A549 (cell line): ENCODE measurements at places on chromosomes 7 and 10.

DNA sequence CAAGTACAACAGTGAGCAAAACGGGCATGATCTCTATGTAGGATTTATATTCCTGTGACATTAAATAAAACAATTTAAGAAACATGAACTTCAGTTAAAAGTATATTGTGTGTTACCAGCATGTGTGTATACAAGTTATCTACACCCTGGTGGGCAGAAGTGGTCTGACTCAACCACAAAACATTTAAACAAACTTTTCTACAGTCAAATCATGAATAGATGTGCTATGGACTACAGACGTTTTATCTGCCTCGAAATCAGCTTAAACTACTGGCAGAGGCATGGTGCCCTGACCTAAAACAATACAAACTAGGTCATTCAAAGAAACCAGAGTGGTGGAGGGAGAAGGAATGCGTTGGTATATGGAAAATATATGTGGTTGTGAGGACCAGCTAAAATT lies 3.6 kb downstream of the ARL3 start:
- no peak for DNase-seq

- peak; percentile 39 for DNase-seq
Measured at GRCh38 chr10:103276896-103277712, at the start of gene INA. Gene INA (plus strand): TSS chr10:103277138. CDS start chr10:103277212, 74 bp downstream.

GRCh38 chr10:98262571-98262970 lies 5.4 kb downstream of the LOXL4 start:
- DNase-seq, result no peak

DNA sequence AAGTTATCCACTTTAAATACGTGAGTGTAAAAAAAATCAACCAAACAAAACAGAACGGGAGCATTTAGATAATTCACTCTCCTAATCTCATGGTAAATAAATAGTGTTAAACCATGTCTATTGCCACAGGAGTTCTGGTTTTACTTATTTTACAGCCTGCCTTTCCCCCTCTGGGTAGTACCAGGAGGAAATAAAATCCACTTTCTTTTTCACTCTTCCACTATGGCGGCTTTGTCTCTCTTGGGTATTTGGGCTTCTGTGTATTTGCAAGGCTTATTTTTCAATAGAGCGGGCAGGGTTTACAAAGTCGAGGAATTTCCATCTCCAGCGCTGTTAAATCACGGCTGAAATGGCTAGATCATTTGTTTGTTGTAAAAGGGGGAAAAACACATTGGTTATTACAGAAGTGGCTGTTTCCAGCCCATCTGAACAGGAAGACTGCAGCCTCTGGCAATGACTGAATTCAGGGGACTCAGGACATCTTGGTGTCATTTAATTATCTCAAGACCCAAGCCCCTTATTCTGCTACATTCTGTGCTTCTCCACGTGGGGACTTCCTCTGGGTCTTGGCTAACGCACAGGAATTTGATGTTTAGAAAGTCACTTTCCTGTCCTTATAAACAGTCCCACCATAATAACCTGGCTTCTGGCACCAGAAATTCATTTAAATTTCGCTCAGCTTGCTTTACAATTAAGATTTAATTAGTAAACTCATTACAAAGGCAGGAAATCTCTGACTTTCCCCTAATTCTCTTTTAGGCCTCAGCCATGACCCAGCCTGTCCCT lies 323.9 kb downstream of the GATA3 start:
- no peak for DNase-seq

- no peak for DNase-seq
Measured at GRCh38 chr7:68248973-68249372, 1252.3 kb downstream of the TYW1 start.

GRCh38 chr7:150909200-150909995 lies 57.1 kb downstream of the AOC1 start:
- no peak for DNase-seq

GRCh38 chr7:10299384-10299783 lies 674.3 kb upstream of the PHF14 start:
- no peak for DNase-seq

DNA sequence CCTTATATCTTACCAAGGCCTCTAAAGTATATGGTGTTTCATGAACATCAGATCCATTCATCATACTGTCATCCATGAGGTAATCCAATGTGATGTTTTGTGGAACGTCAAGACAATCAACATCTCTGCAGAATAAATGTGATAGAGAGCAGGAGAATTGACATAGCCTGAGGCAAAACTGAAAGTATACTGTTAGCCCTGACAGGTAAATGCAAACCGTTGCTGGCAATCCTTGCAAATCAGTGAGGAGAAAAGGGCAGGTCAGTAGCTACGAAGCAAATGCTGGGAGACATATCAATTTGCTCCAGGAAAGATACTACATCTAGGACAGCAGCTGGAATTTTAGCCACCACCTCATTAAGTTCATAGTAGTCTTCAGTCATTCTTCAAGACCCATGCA lies 4.5 kb upstream of the CCDC3 start:
- no peak for DNase-seq

DNA sequence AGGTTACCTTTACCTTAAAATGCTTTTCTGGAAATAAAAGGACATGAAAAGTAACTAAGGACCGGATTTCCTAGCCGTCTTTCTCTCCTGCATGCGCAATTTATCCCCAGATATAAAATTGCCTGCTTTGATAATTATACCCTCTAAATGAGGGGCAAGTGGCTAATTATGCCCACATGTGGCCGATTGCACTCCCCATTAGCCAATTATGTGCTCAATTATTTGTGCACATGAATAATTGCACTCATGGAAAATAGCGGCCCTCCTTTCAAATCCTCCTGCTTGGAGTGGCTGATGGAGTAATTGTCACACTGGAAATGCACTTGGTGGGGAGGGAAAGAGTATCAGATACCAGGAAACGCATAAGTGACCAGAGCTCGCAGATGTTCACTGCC lies 66.4 kb upstream of the ATRNL1 start:
- no peak for DNase-seq

- no peak for DNase-seq
Measured at GRCh38 chr10:100735337-100736143, 9.8 kb upstream of the PAX2 start.

DNA sequence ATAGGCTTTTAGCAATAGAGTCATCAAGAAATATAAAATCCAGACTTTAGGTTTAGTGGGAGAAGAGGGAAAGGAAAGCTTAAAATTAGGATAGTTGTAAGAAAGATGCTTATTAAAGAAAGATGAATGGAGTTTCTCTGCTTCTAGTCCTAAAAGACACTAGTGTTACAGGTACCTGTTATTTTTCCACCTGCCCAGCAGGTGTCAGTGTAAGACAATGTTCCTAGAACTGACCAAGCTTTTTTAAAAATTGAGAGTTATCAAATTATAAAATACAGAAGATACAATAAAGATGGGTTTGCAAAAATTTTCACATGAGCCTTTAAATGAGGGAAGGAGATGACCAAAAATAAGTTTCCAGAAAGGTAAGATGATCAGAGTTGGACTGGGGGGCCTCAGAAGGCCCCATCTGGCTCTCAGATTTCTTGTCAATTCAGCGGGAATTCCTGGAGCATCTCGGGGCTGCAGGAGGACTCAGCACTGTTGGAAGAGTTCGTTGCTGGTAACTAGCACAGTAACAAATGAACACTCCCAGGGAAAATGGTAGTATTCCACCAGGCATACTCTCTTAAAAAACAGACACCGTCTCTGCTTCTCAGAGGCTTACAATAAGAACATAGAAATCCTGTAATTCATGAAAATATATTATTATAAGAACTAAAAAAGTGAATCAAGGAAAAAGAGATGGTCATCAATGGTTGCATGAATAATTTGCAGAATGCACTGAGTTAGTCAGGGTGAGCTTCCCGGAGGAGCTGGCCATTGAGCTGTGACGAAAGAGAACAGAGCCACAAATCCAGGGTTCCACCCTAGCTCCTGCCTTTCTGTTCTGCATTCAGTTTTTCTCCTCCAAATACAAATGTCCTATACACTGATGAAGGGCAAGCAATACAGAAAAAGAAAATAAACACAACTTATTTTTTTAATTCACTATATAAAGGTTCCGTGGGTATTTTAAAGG lies 71.8 kb upstream of the PIK3CG start:
- peak; percentile 38 for DNase-seq

- no peak for DNase-seq
Measured at GRCh38 chr7:102096706-102097427, 189.8 kb upstream of the SH2B2 start.

DNA sequence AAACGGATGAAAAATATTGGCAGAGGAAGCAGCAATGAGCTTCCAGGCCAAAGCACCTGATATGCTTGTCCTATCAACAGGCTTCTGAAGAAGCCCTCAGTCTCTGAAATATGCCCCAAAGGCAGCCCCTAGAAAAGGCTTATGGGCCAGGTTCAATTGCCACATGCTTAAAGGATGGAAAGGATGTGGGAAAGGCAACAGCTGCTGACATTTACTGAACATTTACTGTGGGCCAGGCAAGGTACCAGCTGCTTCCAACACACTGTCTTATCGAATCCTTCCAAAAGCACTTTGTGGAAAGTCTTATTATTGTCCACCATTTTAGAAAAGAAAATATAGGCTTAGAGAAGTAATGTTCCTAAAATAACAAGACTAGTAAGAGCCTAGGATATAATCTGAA lies 56.5 kb downstream of the DOCK4 start:
- DNase-seq, result no peak

- DNase-seq, result no peak
Measured at GRCh38 chr7:55261386-55261770, 103.8 kb upstream of the LANCL2 start.

- DNase-seq, result no peak
Measured at GRCh38 chr7:156703773-156704482, 63.4 kb downstream of the RNF32 start.

GRCh38 chr7:159148430-159149395 lies 4.0 kb upstream of the VIPR2 start:
- no peak for DNase-seq

GRCh38 chr10:74854610-74855009 lies 28.2 kb downstream of the KAT6B start:
- DNase-seq, result no peak
